Colonic mucosa (tissue), 4 donors: ENCODE measurements at places on chromosomes 6 and 20.

DNA sequence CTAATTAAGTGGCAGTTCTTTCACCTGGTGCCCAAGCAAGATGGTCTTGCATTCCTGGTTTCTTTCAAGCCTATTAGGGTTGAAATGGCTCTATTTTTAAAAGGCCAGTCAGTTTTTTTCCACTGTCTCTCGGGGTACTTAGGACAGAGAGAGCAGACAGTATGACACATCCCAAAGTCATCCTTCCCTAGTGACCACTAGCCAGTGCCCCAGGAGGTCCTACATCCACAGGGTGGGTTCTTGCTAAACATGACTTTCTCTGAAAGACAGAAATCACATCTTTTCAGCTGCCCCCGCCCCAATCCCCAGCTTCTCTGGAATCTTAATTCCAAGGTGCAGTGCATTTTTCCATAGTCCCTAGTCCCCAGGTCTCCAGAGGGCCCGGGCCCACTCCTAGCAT lies 192.4 kb downstream of the SLC24A3 start:
- DNase-seq = no peak

- DNase-seq = no peak
Measured at GRCh38 chr6:4848382-4849068, 72.3 kb downstream of the CDYL start.

- no peak for DNase-seq
Measured at GRCh38 chr20:10992731-10993130, 318.9 kb upstream of the JAG1 start.

DNA sequence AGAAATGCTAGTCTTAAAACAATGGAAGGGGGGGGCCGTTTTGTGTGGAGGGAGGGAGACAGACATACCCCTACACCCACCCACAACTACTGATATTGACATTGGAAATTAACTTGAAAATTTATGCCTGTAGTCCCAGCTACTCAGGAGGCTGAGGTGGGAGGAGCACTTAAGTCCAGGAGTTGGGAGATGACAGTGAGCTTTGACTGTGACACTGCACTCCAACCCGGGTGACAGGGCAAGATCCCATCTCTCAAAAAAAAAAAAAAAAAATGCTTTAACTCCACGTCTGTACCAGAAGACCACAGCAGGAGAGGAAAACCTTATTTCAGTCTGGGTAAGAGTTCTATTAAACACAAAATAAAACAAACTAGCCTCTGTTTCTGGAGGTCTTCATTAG lies 2.2 kb downstream of the TBC1D20 start:
- no peak for DNase-seq

DNA sequence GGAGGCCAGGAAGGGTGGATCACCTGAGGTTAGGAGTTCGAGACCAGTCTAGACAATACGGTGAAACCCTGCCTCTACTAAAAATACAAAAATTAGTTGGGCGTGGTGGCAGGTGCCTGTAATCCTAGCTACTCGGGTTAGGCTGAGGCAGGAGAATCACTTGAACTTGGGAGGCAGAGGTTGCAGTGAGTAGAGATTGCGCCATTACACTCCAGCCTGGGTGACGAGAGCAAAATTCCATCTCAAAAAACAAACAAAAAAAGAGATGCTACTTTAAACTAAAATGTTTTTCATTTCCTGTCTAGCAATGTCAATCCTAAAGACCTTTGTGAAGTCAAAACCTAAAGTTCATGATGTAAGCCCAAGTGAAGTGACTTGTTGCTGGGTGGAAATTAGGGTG lies 12.9 kb downstream of the DSN1 start:
- no peak for DNase-seq
